M059J (cell line): ENCODE measurements at places on chromosomes 3 and 15. TPM values are rescaled to one million over a fixed set of nuclear protein-coding genes. Genes with fewer than 3 reads are reported as not detected.

- no peak for DNase-seq
Observed at GRCh38 chr3:187935623-187936156, 190.4 kb upstream of the BCL6 start.

- no peak for DNase-seq
Observed at GRCh38 chr3:171776839-171777583, 33.3 kb downstream of the PLD1 start.

SATB1 gene
- total RNA-seq: 0.89 and 2.7 TPM in 2 replicates

NXPE3 gene
- total RNA-seq: 17.9 and 19.2 TPM in 2 replicates

CACNA2D2 gene
- total RNA-seq: not detected in 2 replicates
